NCI-H460 (cell line): ENCODE measurements at places on chromosomes 7 and 10.
A peak's percentile ranks its signal among the peaks of the same experiment; 100 is the strongest.

- no peak for DNase-seq
Observed at GRCh38 chr10:132488231-132488821, 49.3 kb upstream of the INPP5A start.

DNA sequence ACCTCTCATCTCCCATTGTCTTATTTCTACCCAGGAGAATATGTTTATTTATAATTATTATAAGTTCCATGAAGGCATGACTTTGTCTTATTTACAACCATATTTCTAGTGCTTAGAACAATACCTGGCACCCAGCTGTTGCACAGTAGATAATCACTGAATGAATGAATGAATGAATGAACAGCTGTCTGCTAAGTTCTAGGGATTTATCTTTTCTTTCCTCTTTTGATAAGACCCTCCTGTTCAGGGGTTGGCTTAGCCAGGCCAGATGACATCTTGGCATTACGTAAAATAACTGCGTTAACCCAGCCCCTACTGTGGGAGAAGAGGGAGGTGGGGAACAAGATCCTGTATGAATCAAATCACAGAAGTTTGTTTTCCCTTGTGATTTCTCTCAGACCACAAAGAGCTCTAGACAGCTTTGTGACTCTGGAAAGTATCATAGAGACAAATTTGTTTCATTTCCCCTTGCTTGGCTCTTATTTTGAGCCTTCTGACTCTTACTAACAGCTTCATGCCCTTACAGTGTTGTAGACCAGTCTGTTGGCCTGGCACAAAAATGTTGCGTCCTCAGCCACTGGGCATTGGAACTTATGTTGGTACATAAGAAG is 8.4 kb downstream of the ZNF862 start:
- no peak for DNase-seq

- no peak for DNase-seq
Observed at GRCh38 chr7:52936750-52937149, 98.7 kb upstream of the POM121L12 start.

- no peak for DNase-seq
Observed at GRCh38 chr7:90421651-90422050, 18.4 kb downstream of the CLDN12 start.

DNA sequence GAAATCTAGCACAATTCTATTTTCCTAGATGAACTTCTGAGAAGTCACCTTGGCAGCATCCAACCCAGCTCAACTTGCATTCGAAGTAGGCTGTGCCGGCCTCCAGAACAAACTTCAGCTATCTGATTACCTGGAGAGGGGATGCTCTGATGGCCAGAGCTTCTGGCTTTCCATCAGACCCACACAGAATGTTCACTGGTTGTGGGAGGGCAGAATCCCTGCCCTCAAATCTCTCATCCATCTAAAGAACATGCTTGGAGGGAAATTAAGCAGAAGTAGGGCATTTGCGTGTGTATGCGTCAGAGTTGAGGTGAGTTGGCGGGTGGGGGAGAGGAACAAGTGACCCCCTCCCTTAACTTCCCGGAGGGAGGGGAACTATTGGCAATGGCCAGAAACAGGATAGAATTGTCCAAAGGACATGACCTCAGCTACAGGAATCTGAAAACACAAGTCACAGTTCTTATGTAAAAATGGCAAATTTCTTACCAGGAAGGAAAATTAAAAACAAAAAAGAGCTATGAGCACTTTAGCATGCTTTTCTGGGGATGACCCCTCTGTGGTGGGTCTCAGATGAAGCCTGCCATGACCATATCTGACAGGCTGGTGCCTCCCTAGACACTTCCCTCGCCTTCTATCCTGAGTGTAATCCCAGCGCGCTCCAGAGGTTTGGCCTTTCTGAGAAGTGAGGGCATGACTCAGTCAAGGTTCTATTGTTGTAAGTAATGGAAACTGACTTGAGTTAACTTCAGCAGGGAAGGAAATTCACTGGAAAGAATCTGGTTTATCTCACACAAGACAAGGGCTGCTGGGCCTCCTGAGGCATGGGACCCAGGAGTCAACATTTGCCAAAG is 278.8 kb downstream of the RPS24 start:
- no peak for DNase-seq

- no peak for DNase-seq
Observed at GRCh38 chr10:1297566-1298301, 241.5 kb downstream of the WDR37 start.

DNA sequence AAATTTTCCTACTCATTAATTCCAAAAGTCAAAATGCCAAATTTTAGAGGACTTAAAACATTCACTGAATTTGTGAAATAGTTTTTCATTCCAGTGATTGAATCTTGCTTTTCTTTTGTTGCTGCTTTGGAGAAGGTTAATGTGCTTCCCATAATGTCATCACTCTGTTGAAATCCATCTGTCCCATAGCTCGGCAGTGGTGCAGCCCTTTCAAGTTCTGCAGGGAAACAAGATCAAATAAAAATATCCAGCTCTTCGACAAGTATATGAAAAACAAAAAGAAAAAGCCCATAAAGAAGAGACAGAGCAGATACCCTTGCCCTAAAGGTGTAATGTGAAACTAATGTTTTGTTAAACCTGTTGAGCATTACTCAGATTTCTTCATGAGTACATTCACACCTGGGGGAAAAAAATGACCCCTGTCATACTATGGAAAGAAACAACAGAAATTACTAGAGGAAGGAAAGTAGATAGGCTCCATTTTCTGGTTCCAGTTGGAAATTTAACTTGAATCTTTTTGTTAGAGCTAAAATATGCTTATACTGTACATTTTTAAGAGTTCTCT is 35.1 kb downstream of the AGR3 start:
- peak; percentile 21 for DNase-seq

GRCh38 chr7:1725766-1726630 is 55.9 kb downstream of the ELFN1 start:
- DNase-seq: no peak

DNA sequence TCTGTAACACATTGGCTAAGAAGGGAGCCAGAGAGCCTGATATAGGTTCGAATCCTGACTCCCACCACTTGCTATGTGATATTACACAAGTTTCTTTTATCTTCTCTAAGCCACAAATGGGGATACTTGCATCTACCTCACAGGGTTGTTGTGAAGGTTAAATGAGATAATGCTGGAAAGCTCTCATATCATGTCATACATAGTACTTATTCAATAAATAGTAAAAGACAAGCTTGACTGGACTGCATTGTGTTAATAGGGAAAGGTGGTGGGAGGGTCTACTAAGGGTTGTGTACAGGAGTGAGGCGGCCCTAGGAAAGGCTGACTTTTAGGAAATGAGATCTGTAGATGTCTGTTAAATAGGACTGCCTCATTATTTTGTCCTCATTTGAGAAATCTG is 35.8 kb upstream of the DNMBP start:
- DNase-seq: peak; percentile 0
